ENCODE measurements at places on chromosomes 6 and 20.

GRCh38 chr6:133315811-133316210 is 74.7 kb downstream of the EYA4 start:
- DNase-seq: no peak

DNA sequence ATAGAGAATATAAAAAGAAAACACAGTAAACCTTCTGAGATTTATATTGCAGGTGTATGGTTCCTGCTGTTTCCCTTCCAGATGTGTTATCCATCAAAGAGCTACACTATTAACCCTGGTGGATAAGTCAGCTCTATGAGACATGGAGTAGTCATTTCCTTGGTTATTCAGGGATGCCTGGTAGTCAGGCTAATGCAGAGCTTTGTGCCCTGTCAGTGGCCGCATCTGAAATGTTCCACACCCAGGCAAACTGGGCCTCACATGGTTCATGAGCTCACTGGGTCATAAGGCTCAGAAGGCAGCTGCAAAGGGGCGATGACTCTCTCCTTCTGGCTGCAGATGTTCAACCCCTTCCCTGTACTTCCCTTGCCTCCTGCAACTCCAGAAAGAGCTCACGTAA is 473.6 kb downstream of the EPHA7 start:
- no peak for DNase-seq

GRCh38 chr20:3101737-3102574 is 17.4 kb upstream of the AVP start:
- DNase-seq: no peak

GRCh38 chr6:44800171-44800783 is 412.8 kb downstream of the CDC5L start:
- DNase-seq: no peak

- DNase-seq: no peak
These were observed 11.2 kb upstream of the TSBP1 start for GRCh38 chr6:32382757-32383420.

DNA sequence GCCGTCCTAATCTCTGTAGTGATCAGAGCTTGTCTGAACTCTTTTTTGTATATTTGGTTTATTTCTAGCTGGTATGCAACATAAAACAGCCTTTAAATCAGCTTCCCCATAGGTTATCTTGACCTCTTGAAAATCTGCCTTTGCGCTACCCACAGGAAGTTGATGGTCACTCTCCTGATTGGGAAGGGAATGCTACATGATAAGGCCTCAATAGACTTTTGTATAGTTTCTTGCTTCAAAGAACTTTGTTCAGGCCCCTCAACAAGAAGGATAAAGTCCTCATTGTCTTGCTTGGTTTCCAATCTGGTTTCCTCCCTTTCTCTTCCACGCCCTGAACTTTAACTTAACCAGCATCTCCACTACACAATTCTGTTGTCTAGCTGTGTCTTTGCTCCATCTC is 95.4 kb upstream of the TENT5A start:
- no peak for DNase-seq

- no peak for DNase-seq
These were observed 49.9 kb upstream of the COL21A1 start for GRCh38 chr6:56297022-56297989.

DNA sequence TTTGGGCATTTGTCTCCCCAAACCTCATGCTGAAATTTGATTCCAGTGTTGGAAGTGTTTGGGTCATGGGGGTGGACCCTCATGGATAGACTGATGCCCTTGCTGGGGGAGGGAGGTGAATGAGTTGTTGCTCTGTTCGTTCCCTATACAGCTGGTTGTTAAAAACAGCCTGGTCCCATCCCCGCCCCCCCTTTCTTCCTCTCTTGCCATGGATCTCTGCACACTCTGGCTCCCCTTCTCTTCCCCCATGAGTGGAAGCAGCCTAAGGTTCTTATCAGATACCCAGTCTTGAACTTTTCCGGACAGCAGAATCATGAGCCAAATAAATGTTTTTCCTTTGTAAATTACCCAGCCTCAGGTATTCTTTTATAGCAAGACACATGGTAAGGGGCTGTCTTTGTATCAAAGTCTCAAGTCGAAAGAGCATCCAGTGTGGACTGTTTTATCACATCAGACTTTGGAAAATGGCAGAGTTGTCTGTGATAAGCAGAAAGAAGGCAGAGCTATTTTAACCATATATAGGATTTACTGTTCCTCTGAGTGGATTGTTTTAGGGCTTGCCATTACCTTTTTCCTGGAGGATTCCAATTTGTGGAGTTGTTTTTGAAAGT is 31.2 kb downstream of the SLC9A8 start:
- no peak for DNase-seq

GRCh38 chr6:111850295-111850937 is 22.8 kb downstream of the FYN start:
- no peak for DNase-seq

GRCh38 chr20:49523767-49524360 is 41.4 kb upstream of the KCNB1 start:
- no peak for DNase-seq

DNA sequence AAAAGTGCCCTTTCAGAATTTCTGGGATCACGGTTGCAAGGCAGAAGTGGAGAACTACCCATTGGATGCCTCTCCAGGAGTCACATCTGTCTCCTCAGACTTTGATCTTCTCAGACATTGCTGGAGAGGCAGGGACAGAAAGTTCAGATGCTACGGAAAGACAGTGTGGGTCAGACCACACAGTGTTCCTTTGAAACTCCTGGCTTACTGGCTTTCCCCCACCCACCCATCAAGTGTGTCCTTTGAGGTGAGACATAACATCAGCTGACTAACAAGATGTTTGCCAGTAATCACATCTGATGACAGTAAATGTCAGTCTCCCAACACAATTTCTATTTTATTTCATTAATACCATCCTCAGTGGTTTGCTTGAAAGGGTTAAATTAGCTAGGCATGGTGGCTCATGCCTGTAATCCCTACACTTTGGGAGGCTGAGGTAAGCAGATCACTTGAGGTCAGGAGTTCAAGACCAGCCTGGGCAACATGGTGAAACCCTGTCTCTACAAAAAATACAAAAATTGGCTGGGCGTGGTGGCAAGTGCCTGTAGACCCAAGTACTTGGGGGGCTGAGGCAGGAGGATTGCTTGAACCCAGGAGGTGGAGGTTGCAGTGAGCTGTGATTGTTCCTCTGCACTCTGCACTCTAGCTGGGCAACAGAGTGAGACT is 67.2 kb upstream of the SNX9 start:
- no peak for DNase-seq

Measured in NCI-H345 (cell line).